NCI-H1436 (cell line): ENCODE measurements at places on chromosomes 7 and 10.

GRCh38 chr10:35271086-35271858, 65.0 kb upstream of the CCNY start:
- peak; percentile 80 for DNase-seq

GRCh38 chr10:34627331-34627730, 187.8 kb downstream of the PARD3 start:
- no peak for DNase-seq

DNA sequence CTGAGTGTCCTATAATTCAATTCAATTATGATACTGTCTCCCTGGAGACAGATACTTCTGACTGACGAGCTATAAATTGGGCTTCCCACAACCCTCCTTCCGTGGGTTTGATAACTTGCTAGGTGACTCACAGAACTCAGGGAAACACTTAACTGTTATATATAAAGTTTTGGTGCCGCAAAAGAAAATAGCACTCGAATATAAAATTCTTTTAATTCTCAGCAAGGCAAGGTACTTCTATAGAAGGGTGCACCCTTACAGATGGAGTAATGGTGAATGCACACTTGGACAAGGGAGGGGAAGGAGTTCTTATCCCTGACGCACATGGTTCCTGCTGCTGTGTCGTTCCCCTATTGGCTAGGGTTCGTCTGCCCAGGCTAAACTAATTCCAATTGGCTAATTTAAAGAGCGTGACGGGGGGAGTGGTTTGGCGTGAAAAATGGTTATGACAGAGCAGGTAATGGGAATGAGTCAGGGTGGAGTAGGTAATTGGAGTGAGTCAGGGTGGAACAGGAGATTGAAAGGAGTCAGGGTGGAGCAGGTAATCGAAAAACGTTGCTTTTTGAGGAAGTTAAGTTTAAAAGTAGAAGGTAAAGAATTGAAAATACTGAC, 20.8 kb upstream of the GHITM start:
- DNase-seq = peak; percentile 39

GRCh38 chr10:16184096-16184597, 252.7 kb upstream of the PTER start:
- DNase-seq = no peak

- no peak for DNase-seq
Measured at GRCh38 chr7:27213433-27214238, 13.7 kb upstream of the HOXA13 start.
